ENCODE measurements at places on chromosomes 6 and 20.

DNA sequence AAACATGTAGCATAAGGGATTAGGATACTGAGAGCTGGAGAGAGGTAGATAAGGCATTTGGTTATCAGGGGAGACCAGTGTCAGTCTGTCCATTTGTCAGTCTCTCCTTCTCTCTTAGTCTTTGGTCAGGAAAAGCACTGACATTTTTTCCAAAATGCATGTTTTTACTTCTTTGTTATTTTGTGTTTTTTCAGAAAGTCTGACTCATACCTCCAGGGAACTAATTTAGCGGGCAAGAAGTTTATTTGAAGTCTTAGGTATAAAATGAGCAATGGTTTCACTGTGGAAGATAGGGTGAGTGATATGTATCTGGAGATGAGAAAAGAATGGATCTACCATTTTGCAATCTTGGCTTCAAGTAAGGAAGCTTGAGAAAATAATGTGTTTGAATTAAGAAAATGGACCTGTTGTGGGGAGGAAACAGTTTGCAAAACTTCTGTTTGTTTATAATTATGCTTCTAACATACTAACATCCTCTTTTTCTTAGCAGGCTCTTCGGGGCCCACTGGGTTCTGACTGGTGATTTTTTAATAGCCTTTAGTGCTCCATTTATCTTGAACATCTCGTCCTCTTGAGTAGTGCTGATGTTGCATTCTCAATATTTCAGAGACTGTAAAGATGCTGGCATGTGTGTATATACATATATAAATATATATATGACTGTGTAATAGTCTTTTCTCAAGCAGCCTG is 66.9 kb upstream of the FABP7 start:
- DNase-seq: no peak

GRCh38 chr6:166206066-166206465 is 38.4 kb upstream of the TBXT start:
- DNase-seq: no peak

DNA sequence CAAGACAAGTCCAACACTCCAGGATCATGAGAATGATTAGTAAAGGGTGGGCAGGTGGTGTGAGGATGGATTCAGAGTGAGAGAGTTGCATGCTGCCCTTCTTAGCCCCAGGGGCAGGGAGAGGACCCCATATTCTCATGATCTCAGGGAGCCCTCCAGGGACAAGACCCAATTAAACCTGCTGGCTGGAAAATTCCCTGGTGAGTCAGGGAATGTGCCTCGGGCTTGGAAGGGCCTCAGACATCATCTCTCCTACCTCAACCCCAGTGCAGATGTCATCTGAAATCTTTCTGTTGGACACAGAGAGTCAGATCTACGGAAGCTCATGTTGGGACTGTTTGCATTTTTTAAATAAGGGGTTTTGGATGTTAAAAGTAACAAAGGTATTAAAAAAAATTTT is 9.2 kb upstream of the SIRPD start:
- DNase-seq: no peak

DNA sequence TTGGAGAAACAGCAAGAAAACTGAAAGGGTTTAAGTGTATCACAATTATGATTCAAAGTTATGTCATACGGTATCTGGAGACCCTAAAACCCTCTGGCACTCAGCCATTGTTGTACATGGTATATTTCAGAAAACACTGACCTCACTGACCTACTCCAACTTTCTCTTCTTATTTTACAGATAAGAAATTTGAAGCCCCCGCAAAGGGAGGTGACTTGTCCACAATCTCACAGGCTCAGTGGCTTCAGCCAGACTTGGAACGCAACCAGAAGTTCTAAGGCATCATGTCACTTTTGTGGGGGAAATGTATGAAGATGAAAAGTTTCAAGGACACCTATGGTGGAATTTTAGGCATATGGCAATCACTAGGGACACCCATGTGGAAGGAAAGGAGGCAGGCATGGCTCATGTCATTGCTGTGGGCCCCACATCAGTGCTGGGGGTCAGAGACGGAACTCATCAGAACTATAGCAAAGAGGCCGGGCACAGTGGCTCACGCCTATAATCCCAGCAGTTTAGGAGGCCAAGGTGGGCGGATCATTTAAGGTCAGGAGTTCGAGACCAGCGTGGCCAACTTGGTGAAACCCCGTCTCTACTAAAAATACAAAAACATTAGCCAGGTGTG is 5.2 kb upstream of the TRIB3 start:
- DNase-seq: no peak
